ENCODE measurements at places on chromosomes 12 and 14. TPM values are rescaled to one million over a fixed set of nuclear protein-coding genes. Genes with fewer than 3 reads are reported as not detected.

GRCh38 chr14:100474196-100474595 lies 113.0 kb downstream of the BEGAIN start:
- no peak for DNase-seq

Gene SERPINA12
- total RNA-seq: not detected

- DNase-seq: no peak
These were observed 1099.4 kb downstream of the FSCB start for GRCh38 chr14:43407706-43408105.

Gene LARP4
- total RNA-seq: 63.2 TPM

DNA sequence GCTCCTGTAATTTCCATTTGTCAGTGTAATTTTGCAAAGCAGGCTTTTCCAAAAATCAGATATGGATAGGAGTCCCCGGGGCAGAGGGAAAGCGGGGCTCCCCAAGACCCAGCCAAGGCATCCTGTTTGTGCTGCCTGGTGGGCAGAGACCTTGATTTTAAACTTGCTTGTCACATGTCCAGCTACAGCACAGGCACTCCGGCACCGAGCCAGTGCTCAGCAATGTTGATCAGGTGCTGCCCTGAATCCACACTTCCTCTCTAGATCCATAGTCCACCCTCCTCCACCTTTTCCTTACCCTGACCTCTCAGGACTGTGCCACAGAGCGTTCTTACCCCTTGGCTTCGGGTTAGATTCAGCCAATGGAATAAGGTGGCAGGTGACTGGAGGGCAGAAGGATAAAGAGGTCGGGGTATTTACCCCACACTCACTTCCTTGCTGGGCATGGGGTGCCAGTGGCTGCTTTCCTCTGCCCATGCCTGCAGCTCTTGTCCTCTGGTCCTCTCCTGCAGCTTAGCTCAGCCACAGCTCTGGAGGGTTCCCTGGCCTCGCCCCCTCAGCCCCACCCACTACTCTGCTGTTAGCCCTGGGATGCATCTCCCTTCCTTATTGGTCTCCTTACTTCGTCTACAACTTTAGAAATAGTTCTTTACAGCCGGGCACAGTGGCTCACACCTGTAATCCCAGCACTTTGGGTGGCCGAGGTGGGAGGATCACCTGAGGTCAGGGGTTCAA lies 80.1 kb downstream of the IRF2BPL start:
- no peak for DNase-seq

GRCh38 chr12:100827901-100828520 lies 33.4 kb downstream of the ANO4 start:
- no peak for DNase-seq

Measured in posterior vena cava (tissue), 2 donors.